ENCODE measurements at places on chromosomes 16 and 17. TPM values are rescaled to one million over a fixed set of nuclear protein-coding genes. Genes with fewer than 3 reads are reported as not detected.

ITGB4 gene
- polyA plus RNA-seq: 6.3 TPM

KRTAP2-3 gene
- not detected for polyA plus RNA-seq

GAST gene
- not detected for polyA plus RNA-seq

KRTAP1-1 gene
- polyA plus RNA-seq: not detected

KLHL10 gene
- 0.30 TPM for polyA plus RNA-seq

NACA2 gene
- polyA plus RNA-seq: 2.5 TPM

MFSD6L gene
- 0.64 TPM for polyA plus RNA-seq

KRT33B gene
- polyA plus RNA-seq: 0.11 TPM

KCNG4 gene
- polyA plus RNA-seq: 0.04 TPM

ITGAD gene
- polyA plus RNA-seq: 0.60 TPM

PRSS27 gene
- 1.6 TPM for polyA plus RNA-seq

KRTAP4-1 gene
- polyA plus RNA-seq: not detected

SALL1 gene
- 0.14 TPM for polyA plus RNA-seq

Measured in muscle of leg (tissue), 16 donors.